ENCODE measurements at places on chromosomes 12 and 14.

GRCh38 chr14:36099619-36100018 lies 76.9 kb downstream of the PTCSC3 start:
- DNase-seq = no peak

DNA sequence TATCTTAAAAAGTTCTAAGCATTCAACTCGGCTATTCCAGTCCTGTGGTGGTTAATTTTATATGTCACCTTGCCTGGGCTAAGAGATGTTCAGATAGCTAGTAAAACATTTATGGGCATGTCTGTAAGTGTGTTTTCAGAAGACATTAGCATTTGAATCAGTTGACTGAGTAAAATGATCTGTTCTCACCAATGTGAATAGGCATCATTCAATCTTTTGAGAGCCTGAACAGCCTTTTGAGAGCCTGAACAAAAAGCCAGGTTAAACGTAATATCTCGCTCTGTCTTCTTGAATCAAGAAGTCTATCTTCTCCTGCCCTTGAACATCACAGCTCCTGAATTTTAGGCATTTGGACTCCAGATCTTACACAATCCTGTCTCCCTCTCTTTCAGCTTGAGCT lies 1266.1 kb downstream of the LRFN5 start:
- DNase-seq = no peak

DNA sequence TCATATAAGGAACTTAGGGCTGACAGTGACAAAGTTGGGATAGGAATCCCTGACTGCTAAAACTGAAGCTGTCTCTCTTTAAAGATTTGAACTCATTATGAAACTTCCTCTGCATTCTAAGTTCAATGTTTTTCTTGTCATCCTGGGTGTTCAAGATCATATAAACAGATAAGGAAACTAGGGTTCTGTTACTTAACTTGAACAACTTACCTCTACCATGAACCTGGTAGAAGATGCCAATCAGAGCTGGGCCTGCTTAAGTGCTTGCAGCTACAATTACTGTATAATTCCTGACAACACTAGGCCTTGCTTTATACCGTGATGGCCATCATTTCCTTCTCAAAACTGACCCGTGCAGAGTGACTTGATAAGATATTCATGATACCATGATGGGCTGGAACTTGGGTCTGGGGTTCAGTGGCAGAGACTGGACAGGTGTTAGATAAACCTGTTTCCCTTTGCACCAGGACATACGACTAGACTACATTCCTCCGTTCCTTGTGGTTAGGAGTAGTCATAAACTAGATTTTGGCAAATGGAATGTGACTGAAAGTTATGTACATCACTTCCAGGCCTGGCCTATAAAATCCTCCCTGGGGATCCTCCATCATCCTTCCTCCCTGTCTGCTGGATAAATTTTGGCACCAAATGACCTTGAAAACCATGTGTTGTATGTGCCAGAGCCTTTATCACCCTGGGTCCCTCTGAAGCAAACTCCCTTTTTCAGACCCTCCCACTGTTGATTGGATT lies 172.2 kb upstream of the PRICKLE1 start:
- no peak for DNase-seq

- no peak for DNase-seq
Measured at GRCh38 chr12:112168561-112168971, 43.2 kb downstream of the TRAFD1 start.

- no peak for DNase-seq
Measured at GRCh38 chr12:94488463-94488862, 28.8 kb upstream of the CEP83 start.

DNA sequence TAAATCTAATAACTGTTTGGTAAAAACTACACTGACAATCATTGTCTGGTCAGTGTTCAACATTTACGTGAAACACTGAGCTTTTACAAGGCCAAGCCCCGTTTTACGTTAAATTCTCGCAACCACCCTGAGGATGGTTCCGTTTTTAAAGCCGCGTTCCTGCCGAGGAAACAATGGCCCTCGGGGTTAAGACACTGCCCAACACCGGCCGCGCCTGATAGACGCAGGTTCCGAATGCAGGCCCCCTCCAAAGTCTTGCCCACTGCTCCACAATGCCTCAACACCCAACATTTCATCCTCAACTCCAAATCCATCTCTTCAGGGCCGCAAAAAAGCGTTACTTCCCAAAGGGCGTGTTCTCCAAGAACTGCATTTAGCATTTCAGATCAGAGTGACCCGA lies 953 bp upstream of the SNRPF start:
- no peak for DNase-seq

- no peak for DNase-seq
Measured at GRCh38 chr14:23185063-23185462, 1.6 kb upstream of the SLC7A8 start.

DNA sequence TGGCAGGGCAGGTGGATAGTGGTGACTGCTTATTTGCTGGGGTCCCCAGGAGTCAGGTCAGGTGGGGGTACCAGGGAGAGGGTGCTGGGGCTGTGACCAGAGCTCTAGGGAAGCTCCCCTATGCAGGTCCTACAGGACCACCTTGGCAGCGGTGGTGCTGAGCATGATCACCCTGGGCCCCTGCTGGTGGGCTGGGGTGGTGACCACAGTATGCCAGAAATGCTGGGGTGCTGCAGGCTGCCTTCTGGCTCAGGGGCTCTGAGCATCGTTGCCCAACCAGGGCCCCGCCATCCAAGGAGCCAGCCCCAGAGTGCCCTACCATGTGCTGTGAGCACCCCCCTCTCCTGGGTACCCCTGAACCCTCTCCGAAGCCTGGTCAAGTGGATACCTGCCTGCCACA lies 17.5 kb upstream of the NUDT14 start:
- no peak for DNase-seq

GRCh38 chr14:30551460-30551859 lies 7.5 kb upstream of the G2E3 start:
- DNase-seq = no peak

- DNase-seq = no peak
Measured at GRCh38 chr12:13387101-13387500, 190.6 kb downstream of the EMP1 start.

- no peak for DNase-seq
Measured at GRCh38 chr12:33562401-33562800, 122.8 kb upstream of the SYT10 start.

- no peak for DNase-seq
Measured at GRCh38 chr12:80129895-80130530, 30.7 kb downstream of the OTOGL start.

DNA sequence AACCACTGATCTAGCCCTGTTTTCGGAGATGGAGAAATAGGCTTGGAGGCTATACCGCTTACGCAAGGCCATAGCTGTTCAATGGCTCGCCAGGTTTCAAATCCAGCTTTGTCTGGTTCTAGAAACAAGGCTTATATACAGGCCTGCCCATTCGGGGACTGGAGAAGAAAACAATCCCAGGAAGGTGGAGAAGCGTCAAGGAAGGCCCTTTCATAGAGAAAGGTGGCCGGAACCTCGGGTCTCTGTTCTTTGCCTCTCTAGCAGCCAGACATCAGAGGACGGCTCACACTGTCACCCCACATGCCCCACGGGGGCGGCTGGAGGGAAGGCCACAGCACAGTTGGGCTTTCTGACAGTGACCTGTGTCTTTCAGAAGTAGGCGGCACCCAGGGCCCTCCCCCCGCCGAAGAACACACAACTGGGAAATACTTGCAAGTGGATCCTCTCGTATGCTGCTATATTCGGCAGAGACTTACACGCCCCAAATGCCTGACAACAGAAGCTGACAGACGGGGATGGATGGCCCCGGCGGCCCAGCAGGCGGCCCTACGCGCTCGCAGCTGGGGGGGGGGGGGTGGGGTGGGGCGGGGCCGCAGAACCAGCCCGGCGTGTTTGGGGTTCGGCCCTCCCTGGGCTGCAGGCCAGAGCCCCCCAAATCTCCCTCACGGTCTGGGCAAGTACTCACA lies 4.5 kb upstream of the SETD1B start:
- DNase-seq = no peak

- no peak for DNase-seq
Measured at GRCh38 chr12:9051158-9051550, 61.8 kb downstream of the KLRG1 start.

DNA sequence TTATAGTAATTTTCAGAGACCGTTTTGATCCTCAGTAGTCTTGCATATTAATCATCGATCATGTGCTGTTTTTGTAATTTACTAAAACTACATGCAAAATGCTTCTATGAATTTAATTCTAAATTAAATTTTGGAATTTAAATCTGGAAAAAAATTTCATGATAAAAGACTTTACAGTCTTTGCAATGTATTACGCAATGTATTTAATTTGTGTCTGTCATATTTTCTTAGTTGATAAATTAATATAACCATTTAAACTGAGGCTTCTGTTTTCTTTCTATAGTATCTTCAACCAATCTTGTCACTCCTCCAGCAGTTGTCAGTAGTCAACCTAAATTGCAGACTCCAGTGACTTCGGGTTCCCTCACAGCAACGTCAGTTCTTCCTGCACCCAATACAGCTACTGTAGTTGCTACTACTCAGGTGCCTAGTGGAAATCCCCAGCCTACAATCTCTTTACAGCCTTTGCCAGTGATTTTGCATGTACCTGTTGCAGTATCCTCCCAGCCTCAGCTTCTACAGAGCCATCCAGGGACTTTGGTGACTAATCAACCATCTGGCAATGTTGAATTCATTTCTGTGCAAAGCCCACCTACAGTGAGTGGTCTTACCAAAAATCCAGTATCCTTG lies 94.8 kb downstream of the ATF7IP start:
- no peak for DNase-seq

GRCh38 chr12:131761638-131762037 lies 50.7 kb downstream of the SFSWAP start:
- no peak for DNase-seq

DNA sequence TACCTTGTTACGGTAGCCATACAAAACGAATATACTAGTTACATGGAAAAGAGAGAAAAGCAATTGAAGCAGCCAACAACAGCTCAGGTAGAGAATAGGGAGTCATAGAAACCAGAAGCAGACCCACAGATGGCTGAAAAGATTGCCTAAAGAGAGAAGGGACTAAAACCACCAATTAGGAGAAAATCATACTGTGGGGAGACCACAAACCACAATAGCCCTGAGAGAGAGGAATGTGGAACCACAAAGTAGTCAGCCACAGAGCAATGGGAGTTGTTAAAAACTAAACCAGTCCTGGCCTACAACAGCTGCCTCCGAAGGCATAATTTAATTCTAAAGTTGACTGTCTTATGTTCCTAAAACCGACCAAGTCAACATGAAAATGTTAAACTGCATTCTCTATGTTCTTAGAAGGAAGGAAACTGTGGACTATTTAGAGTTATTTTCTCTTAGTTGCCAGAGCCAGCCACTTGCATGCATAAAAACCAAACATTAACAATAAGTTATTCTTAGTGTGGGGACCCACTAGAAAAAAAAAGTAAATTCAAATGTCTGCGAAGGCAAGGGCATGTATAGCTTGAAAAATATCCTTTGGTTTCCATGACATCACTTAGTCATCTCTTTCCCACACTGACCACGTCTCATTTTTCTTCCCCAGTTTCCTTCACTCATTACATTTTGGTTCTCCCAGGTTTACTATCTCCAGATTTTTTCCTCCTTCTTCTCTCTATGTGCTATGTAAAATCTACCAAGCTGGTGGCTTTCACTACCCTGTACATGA lies 398.1 kb downstream of the NOVA1 start:
- no peak for DNase-seq

- no peak for DNase-seq
Measured at GRCh38 chr14:69921052-69921451, 41.8 kb downstream of the SMOC1 start.

DNA sequence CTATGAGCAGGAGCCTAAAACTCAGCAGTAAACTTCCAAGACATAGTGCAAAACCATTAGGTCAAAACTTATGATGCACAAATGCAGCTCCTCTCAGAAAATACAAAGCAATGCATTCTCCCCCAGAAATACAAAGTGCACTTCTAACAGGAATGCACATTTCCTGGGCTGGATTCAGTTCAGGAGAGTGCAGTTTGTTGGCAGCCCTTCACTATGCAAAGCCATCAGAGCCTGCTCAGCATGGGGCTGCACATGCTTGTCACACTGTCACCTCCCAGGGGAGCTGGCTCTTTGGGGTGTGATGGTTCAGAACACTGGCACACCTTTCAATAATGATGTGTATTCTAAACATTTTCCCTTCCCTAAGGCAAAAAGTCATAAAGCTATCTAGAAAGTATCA lies 110.4 kb downstream of the KCNK10 start:
- no peak for DNase-seq

DNA sequence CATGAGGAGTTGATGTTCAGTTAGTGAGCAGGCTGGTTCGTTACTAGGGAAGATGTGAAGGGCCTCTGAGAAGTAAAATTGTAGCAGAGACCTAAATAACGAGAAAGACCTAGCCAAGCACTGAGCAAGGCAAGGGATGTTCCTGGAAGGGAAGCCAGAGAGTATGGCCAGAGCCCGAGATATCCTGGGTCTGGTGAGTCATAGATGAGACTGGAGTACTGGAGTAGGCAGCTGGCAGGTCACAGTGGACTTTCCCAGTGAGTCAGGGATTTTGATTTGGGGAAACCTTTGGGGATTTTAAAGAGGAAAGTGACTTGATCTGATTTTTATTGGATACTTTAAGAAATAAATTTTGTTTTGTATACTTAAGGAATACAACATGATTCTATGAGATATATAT lies 369.0 kb downstream of the DIO2 start:
- no peak for DNase-seq
